ENCODE measurements at places on chromosomes 11 and 22.

- DNase-seq, result no peak
Measured at GRCh38 chr11:114316980-114317786, 21.0 kb downstream of the NNMT start.

GRCh38 chr22:42326301-42326700, 55.8 kb upstream of the TCF20 start:
- no peak for DNase-seq

GRCh38 chr11:75771646-75772410, 3.2 kb downstream of the DGAT2 start:
- DNase-seq, result no peak

- DNase-seq, result no peak
Measured at GRCh38 chr11:82753921-82754320, 20.3 kb upstream of the FAM181B start.

DNA sequence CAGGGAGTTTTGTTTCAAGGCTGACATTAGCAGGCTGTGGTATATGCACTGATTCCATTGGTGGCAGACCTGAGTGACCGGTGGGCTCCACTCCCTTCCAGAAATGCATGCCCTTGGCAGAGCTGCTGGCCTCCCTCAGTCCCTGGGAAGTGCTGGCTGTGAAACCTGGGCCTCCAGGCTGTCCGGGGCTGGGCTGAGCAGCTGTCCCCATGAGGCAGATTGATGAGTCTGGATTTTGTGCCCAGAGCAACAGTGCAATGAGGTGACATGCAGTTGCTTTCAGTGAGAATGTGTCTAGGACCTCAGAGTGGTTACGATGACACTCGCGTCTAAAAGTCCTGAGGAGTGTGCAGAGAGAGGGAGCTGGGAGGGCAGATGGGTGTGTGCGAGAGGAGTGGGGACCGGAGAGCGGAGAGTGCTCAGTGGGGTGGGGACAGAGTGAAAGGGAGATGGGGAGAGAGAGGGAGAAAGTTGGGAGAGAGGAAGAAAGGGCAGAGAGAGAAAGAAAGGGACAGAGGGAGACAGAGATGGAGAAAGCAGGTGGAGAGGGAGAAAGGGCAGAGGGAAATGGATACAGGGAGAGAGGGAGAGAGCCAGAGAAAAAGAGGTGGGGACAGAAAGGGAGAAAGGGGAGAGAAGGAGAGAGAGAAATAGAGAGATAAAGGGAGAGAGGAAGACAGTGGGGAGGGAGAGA, 978.3 kb downstream of the BRD1 start:
- no peak for DNase-seq

DNA sequence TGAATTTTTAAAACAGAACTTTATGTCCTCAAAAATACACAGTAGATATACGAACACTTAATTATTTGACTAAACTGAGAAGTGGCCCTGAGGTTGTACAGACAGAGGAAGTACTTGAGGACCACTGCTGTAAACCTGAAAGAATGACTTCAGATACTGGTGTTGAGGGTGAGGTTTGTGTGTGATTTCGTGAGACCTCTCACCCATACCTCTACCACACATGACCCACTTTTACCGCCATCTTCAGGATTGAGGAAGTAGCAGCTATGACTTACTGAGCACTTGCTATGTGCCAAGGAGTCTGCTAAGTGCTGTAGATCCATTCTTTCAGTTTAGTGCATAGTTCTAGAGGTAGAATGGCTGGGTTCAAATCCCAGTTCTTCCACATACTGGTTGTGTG, 21.9 kb downstream of the MMP13 start:
- no peak for DNase-seq

DNA sequence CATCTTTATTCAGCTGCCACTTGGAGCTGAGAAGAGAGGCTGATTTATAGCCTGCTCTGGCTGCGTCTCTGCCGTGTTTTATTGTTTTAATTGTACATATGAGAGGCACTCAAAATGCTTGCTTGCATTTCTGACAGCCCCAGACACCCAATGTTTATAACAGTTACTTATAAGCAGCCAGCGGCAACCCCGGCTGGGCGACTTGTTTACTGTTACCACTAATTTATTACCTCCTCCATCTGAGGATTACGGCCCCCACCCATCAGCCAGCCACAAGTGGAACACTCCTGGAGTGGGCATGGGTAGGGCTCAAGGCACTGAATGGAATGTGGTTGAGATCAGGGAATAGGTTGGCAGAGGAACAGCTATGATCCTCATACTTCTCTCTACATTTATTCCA, 61.2 kb downstream of the CLPB start:
- DNase-seq, result no peak

DNA sequence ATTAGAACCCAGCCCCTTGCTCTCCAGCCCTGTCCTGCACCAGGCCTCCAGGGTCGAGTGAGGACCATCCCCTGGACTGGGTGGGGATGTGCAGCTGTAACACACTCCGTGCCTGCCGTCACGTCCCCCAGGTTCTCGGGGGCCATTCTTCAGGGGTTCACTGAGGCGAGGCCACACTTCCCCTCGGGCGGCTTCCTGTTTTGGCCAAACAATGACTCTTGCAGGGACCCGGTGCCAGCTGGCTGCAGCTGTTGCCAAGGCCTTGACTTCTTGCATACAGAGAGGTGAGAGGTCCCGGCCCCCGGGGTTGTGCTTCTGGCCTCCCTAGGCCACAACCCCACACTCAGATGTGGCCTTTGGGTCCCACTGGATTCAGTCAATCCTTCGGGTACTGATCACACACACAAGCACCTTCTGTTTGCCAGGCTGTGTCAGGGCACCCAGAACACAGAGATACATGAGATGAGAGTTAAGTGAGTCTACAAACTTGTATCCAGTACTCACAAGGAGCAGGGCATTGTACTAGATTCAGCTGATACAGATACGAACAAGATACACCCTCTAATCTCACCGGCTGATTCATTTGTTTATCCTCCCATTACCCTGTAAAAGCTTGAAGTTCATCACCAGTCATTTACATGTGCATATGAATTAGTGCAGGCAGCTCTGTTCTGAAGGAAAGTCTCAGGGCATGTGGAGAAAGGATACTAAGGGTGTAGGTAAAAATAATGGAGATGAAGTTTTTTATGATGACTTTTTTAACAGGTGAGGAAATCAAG, 32.9 kb downstream of the LRRC32 start:
- DNase-seq, result no peak

DNA sequence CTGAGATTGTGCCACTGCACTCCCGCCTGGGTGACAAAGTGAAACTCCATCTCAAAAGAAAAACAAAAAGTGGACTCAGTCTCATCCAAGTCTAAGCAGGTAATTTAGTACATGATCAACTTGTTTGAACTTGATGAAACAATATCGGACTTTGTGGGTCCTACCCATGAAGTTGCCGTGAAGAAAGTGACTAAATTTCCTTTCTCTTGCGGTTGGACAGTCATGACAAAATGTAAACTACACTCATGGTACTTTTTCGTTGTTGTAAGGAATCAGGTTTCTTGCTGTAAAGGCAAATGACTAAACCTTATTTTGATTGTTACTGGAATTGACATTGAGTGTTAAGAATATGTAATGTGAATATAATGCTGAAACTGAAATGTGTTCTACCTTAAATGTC, 164.5 kb upstream of the PLET1 start:
- DNase-seq, result no peak

- DNase-seq, result no peak
Measured at GRCh38 chr11:117489999-117490679, 162.5 kb downstream of the CEP164 start.
